ENCODE measurements at places on chromosomes 2 and 18.
A peak's percentile ranks its signal among the peaks of the same experiment; 100 is the strongest.

GRCh38 chr18:3453540-3454364 lies 3.8 kb downstream of the TGIF1 start:
- DNase-seq = peak; percentile 7

GRCh38 chr2:75592030-75592429 lies 31.3 kb upstream of the EVA1A start:
- peak; percentile 16 for DNase-seq

DNA sequence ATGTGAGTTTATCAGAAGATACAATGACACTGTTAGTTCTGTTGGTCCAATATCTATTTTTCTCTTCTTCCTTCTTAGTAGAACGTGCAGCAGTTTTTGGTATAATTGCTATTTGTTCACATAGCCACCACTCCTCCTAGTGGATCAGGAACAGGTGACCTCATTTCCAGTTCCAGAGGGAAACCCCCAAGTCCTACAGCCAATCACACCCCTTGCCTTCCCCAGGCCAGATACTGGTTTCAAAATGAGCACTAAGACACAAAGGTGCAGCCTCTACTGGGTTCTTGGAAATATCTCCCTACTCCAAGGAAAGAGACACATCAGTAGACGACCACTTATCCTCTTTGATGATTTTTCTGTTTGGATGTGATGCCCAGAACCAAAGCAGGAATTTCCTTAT lies 103.2 kb downstream of the TCF4 start:
- no peak for DNase-seq

- DNase-seq = no peak
Measured at GRCh38 chr2:236558993-236559978, 10.3 kb upstream of the ACKR3 start.

GRCh38 chr2:224723586-224724217 lies 7.5 kb upstream of the CCDC195 start:
- DNase-seq = no peak

DNA sequence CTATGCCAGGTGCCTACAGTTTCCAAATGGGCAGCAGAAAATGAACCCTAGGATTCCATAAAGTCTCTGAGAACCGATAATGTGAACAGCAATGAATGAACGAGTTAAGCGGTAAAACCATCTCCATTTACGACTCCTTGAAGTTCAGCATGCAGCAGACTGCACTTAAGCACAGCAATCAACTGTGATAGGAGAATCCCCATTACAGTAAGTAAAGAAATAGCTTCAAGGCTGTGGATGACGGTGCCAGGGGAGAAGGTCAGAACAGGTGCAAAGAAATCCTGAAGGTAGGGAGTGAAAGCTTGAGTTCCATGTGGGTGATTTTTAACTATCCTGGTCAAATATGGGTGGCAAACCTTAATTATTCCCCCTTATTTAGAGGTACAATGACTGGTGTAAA lies 444.4 kb downstream of the NCKAP5 start:
- no peak for DNase-seq

DNA sequence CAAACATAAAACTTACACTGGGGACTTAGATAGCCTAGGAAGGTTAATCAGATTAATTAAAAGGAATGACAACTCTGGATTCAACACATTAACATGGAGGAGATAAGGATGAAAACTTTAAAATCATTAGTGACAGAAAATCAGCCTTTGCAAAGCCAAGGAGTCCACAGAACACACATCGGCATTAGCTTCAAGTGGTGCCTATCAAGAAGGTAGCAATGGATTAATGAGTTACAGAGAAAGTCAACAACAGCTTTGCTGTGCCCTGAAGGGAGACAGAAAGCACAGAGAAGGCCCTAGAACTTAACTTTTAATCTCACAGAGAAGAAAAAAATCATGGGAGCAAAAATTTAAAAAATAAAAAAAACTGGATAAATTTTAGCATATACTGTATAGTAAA lies 88.6 kb downstream of the KCNH7 start:
- DNase-seq = no peak

GRCh38 chr2:135798275-135798705 lies 38.7 kb downstream of the LCT start:
- DNase-seq = no peak

DNA sequence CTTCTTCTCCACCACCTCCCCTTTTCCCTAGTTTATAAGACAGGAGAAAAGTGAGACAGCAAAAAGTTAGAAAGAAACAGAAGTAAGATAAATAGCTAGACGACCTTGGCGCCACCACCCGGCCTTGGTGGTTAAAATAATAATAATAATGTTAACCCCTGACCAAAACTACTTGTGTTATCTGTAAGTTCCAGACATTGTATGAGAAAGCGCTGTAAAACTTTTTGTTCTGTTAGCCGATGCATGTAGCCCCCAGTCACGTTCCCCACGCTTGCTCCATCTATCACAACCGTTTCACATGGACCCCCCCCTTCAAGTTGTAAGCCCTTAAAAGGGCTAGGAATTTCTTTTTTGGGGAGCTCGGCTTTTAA lies 1.5 kb upstream of the BUB1 start:
- no peak for DNase-seq

GRCh38 chr2:37119157-37119556 lies 34.8 kb downstream of the GPATCH11 start:
- DNase-seq = no peak

DNA sequence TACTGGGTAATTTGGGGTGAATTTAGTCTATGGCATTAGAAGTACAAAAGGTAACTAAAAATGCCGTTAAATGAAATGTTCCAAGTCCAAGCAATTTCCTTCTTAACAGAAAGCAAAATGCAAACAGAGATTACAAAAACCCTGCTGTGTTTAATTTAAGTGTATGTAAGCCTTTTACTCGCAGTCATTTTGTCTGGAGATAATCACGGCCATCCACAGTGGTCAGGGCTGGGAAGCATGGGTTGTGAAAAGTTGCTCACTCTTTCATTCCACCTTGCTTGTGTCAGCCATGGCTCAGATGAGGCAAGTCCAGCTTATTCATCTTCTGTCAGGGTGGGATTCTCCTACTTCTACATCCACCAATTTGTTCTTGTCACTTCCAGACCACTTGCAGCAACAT lies 983.6 kb upstream of the ZEB2 start:
- DNase-seq = no peak

DNA sequence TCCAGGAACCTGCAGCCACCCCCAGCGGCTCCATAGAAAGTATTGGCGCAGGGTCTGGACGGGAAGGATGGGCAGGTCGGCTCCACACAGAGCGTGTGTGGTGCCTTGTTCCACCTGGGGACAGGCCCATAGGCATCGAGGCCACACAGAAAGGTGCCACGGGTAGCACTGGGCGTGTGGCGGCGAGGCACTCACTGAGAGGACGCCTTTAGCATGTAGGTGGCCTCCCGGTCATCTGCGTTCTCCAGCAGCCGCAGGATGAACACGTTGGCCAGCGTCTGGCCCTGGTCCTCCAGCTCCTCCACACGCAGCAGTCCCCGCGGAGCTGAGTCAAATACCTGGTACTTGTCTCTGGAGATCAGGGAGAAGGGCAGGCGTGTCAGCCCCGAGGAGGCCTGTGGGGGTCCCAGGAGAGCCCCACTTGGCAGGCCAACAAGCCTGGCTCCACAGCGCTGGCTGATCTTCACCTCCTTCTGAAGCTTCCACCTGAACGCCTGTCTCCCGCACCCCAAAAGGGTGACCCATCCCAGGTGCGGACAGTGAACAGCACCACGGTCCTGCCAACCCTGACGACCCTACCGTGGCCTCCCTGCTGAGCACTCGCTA lies 13.2 kb downstream of the SNORC start:
- no peak for DNase-seq

GRCh38 chr2:238114851-238115660 lies 14.9 kb downstream of the ESPNL start:
- DNase-seq = no peak

DNA sequence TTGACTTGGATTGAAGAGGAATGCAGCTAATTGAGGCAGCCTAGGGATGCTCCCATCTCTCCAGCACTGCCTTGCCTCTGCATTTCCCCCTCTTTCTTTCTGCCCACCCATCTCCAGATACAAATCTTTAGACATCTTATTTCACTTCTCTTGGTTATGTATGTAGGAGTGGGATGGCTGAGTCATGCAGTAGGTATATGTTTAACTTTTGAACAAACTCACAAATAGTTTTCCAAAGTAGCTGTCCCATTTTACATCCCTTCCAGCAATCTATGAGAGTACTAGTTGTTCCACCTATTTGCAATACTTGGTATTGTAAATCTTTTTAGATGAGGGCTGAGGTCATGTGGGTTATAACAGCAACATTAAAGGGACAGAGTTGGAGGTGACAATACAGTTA lies 329.9 kb downstream of the DYSF start:
- no peak for DNase-seq

- DNase-seq = peak; percentile 60
Measured at GRCh38 chr2:65366595-65367125, 65.7 kb downstream of the SPRED2 start.

DNA sequence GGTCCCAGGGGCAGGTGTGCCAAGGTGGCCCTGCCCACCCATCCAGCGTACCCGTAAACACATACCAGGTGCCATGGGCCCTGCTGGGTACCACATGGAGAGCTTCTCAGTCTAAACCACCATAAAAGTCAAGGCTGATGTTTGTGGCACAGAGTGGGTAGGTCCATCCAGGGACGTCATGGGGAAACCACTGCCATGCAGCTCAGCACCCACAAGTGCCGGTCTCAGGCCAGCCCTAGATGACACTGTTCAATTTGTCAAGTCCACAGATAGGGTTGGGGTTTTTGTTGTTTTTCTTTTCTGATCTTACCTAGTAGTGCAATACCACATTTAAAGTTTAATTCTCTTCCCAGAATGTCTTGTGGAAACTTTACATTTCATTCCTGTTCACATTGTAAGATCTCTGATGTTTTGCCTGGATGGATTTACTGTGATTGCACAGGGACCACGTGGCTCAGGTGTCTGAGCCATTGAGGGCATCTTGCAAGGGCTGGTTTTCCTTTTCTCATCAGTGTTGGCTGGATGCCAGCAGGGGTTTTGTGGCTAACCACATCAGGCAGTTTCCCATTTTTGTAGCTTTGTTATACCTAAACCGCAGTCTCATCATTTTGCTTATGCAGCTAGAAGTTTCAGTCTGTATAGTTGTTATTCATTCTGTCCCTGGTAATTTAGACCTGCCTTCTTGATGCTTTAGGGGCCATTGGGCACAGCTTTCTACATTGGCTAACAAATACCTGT lies 64.7 kb downstream of the STK25 start:
- DNase-seq = no peak

All from NCI-H345 (cell line).